ENCODE measurements at places on chromosomes 16 and 17.

DNA sequence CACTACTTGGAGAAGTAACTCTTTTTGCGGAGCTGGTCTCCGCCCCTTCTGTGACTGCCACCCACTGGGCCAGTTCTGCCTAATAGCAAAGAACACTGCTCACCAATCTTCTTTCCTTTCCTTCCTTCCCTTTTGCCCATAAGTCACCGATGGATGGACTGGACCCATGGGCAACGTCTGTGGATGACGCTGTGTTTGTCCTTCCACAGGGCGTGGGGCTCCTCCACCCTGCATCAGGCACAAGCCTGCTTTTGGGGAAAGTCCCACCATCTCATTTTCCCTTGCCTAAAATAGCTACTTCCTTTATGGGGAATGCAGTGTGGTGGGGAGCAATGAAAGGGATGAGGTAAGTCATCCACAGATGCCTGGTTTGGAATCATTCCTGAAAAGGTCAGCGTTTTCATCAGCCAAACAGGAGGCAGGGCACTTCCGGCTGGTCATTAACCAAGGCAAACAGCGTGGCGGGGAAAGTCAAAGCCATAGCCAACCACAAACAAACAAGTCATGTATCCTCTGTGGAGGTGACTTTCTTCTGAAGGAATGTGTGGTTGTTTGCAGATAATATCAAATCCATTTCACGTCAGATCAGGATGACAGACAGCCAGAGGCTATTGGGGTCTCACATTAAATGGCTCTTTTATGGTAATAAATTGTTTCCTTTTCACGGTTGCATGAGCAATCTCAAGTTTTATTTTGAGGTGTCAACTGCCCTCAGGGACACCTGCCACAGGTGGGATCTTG, 30.7 kb upstream of the MED9 start:
- DNase-seq, result no peak

- no peak for DNase-seq
Observed at GRCh38 chr17:7823581-7824001, 10.4 kb upstream of the KDM6B start.

- no peak for DNase-seq
Observed at GRCh38 chr16:739560-740458, 988 bp downstream of the CIAO3 start.

GRCh38 chr17:35596530-35597233, 9.6 kb downstream of the AP2B1 start:
- DNase-seq, result no peak

Data from T-helper 9 cell (primary cell).